Stimulated activated CD4-positive, alpha-beta T cell treated with anti-CD3 and anti-CD28 coated beads, Interleukin-4, amount 100 ng/mL, for 24 hours (primary cell): ENCODE measurements at places on chromosomes 12 and 14.
A peak's percentile ranks its signal among the peaks of the same experiment; 100 is the strongest.

- no peak for DNase-seq
Observed at GRCh38 chr12:63066782-63067181, 84.2 kb downstream of the AVPR1A start.

GRCh38 chr12:116924558-116925453 lies 14.1 kb downstream of the FBXW8 start:
- DNase-seq: peak; percentile 56

DNA sequence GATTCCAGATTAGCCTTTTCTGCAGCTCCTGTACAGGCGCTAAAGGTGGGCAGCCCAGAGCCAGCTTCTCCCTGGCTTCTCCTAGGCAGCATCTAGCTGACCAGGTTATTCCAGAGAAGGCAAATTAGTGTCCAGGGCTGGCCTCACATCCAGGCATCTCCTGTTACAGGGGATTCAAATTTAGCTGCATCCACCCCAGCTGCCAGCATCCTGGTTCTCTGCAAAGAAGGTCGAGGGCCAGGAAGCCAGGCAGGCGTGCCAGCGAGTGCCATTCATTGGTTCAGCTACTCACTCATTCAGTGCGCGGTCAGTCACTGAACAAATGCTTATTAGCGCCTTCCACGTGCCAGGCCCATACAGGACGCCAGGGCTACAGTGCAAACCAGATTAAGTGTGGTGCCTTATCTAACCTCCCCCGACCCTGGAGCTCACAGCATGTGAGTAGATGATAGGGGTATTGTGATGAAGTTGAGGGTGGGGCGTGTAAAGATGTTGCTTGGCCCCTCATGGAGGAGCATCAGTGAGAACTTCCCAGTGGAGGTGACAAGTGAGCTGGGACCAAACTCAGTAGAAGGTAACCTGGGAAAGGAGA lies 15.7 kb upstream of the FAM222A start:
- no peak for DNase-seq

DNA sequence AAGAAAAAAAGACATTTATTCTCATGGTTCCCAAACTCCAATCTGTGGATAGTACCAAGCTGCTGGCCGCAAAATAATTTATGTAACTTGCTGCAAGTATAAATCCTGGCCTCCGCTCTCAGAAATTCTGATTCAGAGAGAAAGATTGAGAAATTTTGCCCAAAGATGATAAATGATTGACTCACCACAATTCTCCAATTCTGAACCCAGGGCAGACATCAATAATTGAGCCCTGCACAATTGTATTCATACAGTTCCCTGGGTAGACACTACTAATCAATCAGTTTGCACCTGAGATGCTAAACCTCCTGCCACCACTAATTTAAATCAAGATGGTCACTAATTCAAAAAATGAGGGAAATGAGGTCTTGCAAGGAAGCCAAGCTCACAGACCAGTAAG lies 38.2 kb downstream of the TRPV4 start:
- no peak for DNase-seq

- DNase-seq: no peak
Observed at GRCh38 chr12:30211743-30212142, 428.0 kb upstream of the TMTC1 start.

DNA sequence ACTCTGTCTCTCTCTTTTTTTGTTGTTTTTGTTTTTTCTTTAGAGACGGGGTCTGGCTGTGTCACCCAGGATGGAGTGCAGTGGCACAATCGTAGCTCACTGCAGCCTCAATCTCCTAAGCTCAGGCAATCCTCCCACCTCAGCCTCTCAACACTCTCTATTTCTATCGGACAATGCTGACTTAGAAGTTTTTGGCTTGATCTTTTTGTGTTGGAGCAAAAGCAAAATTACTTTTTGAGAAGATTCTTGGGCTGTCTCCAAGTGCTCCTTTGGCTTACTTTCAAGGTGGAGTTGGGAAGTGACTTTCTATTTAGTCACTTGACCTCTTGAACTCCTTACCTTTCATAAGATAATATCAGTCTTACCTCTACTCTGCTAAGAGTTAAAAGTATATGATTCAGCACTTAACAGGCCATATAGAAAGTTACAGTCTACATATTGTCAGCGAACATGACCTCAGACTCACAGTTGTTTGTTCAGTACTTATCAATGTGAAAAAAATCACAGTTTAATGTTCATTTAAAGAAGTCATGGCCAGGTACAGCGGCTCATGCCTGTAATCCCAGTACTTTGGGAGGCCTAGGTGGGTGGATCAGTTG lies 15.4 kb upstream of the MIA2 start:
- DNase-seq: no peak

DNA sequence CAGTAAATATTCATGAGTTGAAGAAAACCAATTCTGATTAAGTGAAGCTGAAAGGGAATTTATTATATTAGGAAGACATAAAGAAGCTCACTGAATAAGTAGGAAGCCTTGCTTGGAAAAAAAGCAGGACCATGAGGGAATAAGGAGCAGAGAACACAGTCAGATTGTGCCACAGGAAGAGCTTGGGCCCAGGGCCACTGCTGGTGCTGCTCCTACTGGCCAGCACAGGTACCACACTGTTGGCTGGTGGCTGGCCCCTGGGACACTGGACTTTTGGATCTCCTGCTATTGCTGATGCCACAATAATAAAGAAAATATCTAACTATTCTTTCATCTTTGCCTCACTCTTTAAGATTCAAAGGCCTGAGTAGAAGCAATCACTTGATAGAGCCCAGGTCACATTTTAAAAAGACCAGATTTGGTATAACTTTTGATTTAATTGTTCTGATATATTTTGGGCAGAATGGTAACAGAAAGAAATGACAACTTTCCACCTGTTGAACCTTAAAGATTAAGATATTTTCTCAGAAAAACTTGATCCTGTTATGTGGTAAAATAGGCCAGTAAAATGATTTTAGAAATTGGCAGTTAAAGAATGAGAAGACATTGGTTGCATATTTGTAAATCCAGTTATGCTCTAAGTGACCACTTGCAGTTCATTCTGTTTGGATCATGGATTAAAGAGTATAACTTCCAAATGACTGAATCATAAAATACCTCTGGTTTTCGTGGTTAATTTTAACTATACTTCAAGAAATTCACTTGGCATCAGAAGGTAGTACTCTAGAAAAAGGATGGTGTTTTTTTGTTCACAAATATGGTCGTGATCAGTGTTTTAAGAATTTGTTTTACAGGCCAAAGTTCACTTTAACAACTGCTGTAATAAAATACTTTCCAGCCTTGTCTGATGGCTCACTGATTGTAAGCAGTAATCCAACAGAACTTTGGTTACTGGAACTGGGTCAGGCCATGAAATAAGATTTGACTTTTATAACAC lies 68.3 kb downstream of the DERA start:
- no peak for DNase-seq

GRCh38 chr12:131076791-131077747 lies 123.4 kb downstream of the ADGRD1 start:
- DNase-seq: no peak

DNA sequence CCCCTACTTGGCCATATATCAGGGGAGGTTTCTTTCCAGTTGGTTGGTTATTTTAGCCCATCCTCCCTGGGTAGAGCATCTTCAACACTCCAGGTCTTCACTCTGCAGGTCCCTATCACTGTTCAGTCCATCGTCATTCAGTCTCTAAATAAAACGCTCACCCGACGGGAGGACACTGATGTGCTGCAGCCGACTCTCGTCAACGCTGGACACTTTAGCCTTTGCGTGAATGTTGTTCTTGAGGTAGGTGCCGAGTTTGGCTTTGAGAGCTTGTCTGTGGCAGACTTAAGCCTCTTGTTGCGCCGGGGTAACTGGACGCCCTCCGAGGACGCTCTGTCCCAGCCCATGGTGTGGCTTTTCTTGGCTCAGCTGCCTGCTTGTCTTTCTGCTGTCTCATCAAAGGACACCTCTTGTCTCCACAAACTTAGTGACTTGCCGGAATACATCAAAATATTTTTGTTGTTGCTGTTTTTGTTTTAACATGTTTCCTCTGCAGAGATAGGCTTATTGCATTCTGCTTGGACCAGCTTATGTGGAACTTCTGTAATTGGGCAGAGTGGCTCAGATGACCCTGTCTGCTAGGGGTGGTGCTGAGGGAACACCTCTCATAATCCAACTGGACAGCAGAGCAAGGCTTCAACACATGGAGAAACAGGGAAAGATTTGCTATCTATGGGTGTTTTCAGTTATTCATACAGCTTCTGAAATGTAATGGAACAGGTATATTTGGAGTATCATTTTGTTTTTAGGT lies 26.5 kb downstream of the TCTN1 start:
- DNase-seq: no peak

GRCh38 chr14:20935303-20935984 lies 19.8 kb upstream of the RNASE2 start:
- DNase-seq: no peak

DNA sequence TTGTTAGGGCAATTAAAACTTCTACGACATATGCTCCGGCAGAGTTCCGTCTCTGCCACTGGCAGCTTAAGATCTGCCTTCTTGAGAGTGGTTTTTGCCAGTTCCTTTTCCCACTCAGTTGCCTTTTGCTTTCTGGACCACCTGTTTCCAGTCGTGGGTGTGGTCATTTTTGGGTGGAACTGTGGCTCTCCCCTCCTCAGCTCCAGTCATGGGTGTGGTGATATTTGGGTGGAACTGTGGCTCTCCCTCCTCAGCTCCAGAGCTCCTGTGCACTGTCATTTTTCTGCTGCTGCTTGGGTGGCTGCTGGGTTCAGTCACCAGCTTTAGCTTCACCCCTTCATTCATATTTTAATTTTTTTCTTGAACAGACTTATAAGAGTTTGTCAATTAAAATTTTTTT lies 25.3 kb downstream of the WDR20 start:
- no peak for DNase-seq

GRCh38 chr14:37901978-37902377 lies 305.7 kb upstream of the SSTR1 start:
- no peak for DNase-seq

GRCh38 chr12:62649412-62650138 lies 182.9 kb downstream of the MON2 start:
- no peak for DNase-seq

- no peak for DNase-seq
Observed at GRCh38 chr12:87150969-87151662, 878.1 kb downstream of the C12orf50 start.

- no peak for DNase-seq
Observed at GRCh38 chr12:5440978-5441377, 9.1 kb downstream of the NTF3 start.

DNA sequence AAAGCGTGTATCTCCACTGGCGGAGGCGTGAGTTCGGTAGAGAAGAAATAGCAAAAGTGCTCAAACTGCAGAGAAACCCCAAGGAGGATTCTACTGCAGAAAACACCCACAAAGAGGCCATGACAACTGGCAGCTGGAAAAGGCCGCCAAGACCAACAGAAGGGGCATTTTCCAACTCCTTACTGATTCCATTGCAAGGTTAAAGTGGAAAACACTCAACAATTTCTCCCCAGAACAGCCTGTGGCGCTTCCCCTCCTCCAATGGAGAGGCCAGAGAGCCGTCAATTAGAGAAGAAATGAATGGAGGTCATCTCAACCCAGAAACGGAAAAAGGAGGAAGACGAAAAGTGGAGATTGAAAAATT lies 618 bp upstream of the ANKRD52 start:
- DNase-seq: no peak
